NCI-H2171 treated with DMSO at 0.1 percent for 48 hours (cell line): ENCODE measurements at places on chromosomes 2 and 18.
A peak's percentile ranks its signal among the peaks of the same experiment; 100 is the strongest.

GRCh38 chr2:241989074-241989473, 119.5 kb downstream of the RTP5 start:
- DNase-seq: no peak

GRCh38 chr2:66438891-66439811, 4.2 kb downstream of the MEIS1 start:
- DNase-seq: no peak

- no peak for DNase-seq
These were observed 94.3 kb upstream of the ITGB6 start for GRCh38 chr2:160294339-160294803.

GRCh38 chr2:63888490-63889402, 47.0 kb downstream of the UGP2 start:
- DNase-seq: peak; percentile 45

DNA sequence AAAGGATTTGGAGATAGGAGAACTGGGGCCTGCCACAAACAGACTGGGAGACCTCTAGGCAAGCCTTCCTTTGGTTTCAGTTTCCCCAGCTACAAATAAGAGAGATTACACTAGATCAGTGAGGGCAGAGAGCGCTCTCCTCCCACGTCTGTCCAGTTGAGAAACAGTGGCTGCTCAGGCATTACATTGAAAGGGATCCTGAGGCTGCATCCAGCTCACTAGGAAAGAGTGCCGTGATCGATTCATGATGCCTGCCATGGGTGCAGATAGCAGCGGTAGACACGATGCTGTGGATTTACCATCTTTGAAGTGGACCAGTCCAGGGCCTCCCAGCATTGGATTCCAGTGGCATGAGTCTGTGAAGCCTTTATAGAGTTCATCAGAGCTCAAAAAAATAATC, 62.6 kb downstream of the EN1 start:
- no peak for DNase-seq

- DNase-seq: no peak
These were observed 340.1 kb downstream of the CLIP4 start for GRCh38 chr2:29455200-29455860.

GRCh38 chr2:46034535-46034934, 262.7 kb upstream of the EPAS1 start:
- DNase-seq: no peak

GRCh38 chr2:218993345-218994315, at the start of gene CRYBA2:
Gene CRYBA2 (minus strand): TSS chr2:218993422. CDS start chr2:218993176, 246 bp downstream.
- no peak for DNase-seq

DNA sequence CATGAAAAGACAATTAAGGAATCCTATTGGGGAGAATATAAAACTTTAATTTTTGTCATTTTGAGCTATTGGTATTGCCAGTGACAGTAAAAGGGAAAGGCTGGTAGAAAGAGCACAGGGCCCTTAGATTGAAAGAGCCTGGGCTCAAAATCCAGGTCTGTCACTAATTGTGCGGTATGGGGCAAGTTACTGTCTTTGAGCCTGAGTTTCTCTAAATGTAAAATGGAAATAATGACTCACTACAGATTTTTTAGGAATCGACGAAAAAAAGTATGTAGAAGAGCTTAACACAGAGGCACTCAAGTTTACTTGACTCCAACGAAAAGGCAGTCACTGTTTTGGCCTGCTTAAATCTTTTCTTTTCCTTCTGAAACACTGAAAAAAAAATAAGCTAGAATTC, 7.0 kb downstream of the NDUFV2 start:
- no peak for DNase-seq
